ENCODE measurements at places on chromosomes 5 and 9.

- peak; percentile 39 for DNase-seq
These were observed 49.2 kb downstream of the EQTN start for GRCh38 chr9:27247756-27248155.

- peak; percentile 25 for DNase-seq
These were observed 7.7 kb upstream of the GCNT1 start for GRCh38 chr9:76451234-76451633.

GRCh38 chr9:89564346-89564878, 40.4 kb upstream of the GADD45G start:
- peak; percentile 41 for DNase-seq

DNA sequence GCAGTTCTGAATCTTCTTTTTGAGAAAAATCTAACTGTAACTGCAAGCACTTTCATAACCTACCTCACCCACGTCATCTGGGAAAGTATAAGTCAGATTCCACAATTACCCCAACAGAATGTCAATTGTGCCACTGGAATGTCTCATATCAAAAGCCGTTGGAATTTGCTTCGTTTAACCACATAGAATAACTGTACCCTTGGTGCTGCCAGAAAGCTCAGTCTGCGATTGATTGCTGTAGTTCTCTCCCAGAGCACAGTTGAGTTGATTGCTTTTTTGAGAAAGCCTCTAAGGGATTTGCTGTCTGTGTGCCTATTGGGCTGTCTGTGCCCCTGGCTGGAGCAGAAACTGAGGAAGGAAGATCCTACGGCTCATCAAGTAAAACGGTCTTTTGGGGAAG, 583.6 kb downstream of the TMEM38B start:
- DNase-seq, result no peak

DNA sequence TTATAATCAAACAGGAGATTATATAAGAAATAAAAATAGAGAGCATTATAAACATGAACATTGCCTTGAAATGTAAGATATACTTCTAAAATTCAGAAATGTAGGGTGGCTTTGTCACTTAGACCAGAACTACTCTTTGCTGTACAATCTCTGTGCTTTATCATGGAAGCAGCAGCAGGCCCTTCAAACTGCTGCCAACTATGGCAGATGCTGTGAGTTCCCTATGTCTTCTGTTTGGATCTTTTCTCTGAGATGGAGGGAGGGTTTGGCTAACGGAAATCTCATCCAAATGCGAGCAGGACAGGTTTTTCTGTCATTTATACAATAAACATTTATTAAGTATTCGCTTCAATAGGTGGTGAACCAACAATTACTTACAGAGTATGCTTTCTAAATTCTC, 34.8 kb upstream of the RICTOR start:
- DNase-seq, result no peak

DNA sequence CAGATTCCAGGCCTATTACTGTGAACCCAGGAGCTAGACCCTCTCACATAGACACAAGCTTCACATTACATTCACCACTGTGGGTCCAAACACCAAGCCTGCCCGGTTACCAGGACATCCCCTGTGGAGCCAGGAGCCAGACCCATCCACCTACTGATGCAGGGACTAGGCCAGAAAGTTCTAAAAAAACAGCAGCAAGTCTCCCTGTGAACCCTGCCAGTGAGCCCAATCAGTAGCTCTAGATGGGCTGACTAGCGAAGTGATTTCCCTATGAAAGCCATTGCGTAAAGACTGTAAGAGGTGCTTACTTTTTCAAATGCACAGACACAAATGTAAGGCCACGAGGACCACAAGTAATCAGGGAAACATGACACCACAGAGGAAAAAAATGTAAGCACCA, 352.3 kb downstream of the TMEM161B start:
- DNase-seq, result no peak

- no peak for DNase-seq
These were observed 91.7 kb downstream of the EDIL3 start for GRCh38 chr5:84292788-84293653.

DNA sequence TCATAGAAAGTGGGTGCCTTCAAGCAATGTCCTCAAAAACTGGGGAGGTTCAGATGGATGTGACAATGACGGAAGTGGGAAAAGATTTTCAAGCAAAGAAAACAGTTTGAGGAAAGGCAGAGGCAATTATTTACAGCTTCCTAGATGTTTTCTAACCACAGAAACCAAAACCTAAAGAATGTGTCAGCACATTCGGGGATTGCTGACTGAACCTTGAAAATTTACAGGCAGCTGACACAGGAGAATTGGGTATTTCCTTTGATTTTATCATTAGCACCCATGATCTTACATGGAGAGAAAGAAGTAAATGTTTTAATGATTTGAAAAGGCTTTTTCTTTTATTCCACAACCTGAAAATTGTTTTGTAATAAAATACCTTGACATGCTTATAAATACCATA, 369.0 kb downstream of the ACTL7B start:
- no peak for DNase-seq

- DNase-seq, result no peak
These were observed 27.3 kb downstream of the PPARGC1B start for GRCh38 chr5:149757197-149757947.

- DNase-seq, result no peak
These were observed 311.7 kb upstream of the ZNF608 start for GRCh38 chr5:125057912-125058826.

- no peak for DNase-seq
These were observed 506.0 kb downstream of the HTR1A start for GRCh38 chr5:63456279-63456678.

DNA sequence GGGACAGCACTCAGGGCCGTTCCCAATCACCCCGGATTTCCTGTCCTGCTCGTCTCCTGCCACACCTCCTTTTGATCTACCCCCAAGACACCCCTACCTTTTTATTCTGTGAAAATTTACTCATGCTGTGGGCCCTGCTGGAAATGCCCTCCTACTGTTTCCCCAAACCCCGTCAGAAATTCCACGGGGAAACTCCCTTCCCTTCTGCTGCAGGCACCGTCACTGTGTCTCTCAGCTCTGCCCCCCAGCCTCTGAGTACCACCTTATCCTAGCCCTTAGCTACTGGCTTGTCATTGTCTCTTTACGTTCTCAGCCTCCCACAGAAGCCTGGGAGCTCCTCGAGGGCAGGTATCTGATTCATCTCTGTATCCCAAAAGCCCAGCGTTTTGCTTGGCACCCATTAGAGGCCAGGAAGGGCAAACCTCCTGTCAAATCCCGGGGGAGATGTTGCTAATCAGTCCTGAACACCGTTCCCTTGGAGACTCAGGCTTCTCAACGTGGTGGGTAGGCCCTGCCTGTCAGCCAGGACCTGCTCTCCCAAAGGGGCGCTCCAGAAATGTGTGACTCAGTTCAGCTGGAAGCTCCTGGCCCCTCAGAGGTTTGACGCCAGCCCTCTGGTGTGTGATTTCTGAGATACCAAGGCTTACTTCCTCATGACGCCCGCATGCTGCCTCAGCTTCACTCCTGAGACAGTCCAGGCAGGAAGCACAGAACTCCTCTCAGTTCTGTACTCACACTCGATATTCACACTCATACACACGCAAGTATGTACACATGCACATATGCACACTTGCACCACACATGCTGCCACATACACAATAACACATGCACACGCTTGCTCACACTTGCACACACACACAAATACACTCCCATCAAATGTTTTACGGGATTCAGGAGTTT, 50.7 kb upstream of the GRHPR start:
- no peak for DNase-seq

DNA sequence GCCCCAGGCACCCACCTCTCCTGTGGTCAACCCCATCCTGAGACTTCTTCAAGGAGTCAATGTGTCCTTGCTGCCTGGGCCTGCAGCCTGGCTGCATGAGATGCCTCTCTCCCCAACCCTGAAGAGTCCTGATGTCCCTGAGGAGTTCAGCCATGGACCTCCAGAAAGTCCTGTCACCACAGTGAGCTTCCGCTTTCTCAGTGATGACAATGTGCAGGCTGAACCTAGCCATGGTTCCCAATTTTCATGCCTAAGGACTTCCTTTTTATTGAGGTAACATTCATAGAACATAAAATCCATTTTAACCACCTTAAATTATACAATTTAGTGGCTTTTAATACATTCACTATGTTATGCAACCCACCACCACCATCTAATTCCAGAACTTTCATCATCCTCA, 29.1 kb downstream of the DAP start:
- DNase-seq, result peak; percentile 60
